ENCODE measurements at places on chromosomes 1 and 21. TPM values are rescaled to one million over a fixed set of nuclear protein-coding genes. Genes with fewer than 3 reads are reported as not detected.

The ANGPTL1 gene
- 0.52 TPM for polyA plus RNA-seq

The ESPN gene
- 10.1 TPM for polyA plus RNA-seq

The SNX7 gene
- polyA plus RNA-seq = 8.0 TPM

The TMEM234 gene
- polyA plus RNA-seq = 7.8 TPM

The SHCBP1L gene
- polyA plus RNA-seq = not detected

The ZNF593 gene
- 12.0 TPM for polyA plus RNA-seq

The RHBG gene
- not detected for polyA plus RNA-seq

The ANKRD65 gene
- polyA plus RNA-seq = not detected

The TMPRSS15 gene
- polyA plus RNA-seq = not detected

The CFHR2 gene
- not detected for polyA plus RNA-seq

The NOS1AP gene
- polyA plus RNA-seq = 0.69 TPM

The RNF186 gene
- polyA plus RNA-seq = not detected

Data from Purkinje cell (primary cell).